ENCODE measurements at places on chromosomes 7 and 10.

DNA sequence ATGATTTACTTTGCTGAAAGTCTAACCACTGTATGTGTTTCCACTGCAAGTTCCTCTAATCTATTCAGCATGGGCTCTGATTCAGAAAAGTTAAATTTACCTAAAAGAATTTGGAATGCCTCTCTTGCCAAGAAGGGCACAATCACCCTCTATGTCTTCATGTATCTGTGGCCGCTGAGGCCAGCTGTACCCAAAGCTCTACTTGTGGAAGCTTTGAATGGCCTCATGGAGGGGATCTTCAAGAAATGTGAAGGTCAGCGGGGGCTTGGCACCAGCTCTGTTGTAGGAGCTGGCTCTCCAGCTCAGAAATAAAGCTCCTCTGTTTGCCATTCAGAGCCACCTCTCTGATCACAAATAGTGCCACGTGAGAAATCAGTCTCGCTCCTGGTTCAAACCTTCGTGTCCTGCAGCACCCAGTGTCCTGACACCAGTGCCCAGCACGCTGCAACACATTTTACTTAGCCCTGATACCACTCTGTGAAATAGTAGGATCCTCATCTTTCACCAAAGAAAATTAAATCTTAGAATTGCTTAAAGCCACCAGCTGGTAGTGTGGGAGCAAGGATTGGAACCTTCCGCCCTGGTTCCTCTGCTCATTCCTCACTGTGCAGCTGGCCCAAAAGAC is 61.1 kb downstream of the PKD1L1 start:
- no peak for DNase-seq

DNA sequence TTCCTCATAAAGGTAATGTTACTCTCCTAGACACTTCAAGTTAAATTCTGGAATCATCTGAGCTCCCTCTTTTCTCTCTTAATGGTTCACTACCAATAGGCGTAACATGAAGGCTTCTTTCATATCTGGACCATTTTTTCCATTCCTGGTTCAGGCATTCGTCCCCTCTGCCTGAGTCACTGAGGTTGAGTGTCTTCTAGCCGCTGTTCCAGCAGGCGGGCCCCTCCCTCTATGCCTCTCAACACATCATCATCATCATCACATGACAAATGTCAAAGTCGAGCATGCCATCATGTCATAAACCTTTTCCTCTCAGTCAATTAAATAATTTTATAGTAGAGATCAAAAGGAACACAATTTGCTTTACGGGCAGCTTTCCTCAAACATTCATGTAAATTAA is 168.9 kb upstream of the ASAH2 start:
- no peak for DNase-seq

DNA sequence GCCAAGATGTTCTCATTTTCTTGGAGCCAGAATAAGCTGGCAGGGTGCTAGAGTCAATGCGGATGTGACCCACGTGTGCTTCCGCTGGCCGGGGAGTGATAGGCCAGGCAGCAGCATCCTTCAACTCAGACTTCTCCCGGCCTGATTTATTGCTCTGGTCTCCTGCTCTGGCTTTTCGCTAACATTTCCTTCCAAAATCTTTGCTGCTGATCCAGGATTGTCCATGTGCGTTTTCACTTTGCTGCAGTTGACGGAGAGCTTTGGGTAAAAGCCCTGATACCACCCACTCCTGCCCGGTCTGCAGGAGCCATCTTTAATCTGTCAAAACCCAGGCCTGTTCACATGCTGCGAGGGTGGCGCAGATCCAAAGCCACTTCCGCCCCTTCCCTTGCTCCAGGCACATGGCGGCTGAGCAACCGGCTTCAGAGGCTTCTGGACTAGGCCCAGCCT is 106.8 kb downstream of the CYP26A1 start:
- no peak for DNase-seq

DNA sequence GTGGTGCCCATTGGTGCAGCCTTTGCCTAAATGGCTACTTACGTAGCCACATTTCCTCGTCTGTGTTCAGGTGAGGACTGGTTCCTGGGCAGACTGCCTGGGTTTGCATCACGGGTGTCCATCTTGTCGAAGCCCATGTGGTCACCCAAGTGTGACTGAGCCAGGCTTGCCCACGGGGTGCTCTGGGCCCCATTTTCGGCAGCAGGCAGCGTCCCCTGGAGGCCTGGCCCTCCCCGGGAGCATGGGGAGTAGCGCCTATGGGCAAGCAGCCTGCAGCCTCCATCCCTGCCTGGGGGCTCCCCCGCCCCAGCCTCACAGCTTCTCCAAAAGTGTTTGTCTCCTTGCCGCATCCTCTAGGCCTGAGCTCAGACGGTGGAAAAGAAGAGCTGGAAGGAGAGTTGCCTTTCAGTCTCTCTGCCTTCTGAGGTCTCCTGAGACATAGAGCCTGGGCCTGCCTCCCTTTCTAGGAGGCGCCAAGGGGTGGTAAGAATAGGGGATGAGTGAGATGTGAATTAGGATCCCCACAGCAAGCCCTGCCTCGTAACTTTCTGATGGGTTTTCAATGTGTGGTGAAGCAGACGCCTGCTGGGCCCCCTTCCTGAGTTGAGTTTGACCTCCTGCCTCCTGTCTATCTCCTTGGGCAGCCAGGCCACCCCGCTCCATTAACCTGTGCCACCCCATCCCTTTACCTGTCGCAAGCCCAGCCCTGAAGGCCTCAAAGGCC is 42.7 kb downstream of the HTRA1 start:
- DNase-seq: no peak

GRCh38 chr7:73885975-73886798 is 25.2 kb downstream of the TMEM270 start:
- DNase-seq: no peak

GRCh38 chr7:148095066-148095465 is 495.5 kb upstream of the C7orf33 start:
- DNase-seq: no peak

DNA sequence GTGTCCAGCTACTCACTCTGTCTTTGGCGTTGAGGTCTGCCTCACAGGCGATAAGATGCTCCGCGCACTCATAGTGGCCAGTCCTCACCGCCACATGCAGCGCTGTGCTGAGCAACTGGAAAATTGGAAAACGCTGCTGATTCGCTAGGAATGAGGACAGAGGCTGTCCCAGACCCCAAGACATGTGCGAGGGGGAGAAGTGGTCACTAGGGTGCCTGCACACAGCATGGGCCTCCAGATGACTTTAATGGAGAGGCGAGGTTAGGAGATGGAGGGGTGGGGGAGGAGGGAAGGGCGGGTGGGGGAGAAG is 5.2 kb downstream of the ANKRD1 start:
- DNase-seq: no peak

DNA sequence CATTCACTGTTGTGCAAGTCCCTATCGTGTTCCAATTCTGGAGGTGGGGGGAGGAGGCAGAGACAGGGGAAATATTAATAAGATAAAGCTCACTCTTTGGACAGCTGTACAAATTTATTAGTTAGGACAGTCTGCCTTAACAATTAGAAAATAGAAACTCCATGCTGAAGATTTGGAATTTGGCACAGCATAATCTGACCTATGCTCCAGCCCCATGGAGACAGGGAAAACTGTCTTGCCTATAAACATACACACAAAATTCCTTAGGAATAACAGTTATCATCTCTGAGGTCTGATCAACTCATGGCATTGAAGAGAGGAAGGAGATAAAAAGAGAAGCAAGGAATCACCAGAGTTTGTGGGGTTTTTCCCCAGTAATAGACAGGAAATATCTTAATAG is 335.4 kb upstream of the MEOX2 start:
- no peak for DNase-seq

- no peak for DNase-seq
Measured at GRCh38 chr10:5628451-5629302, 37.7 kb downstream of the ASB13 start.

DNA sequence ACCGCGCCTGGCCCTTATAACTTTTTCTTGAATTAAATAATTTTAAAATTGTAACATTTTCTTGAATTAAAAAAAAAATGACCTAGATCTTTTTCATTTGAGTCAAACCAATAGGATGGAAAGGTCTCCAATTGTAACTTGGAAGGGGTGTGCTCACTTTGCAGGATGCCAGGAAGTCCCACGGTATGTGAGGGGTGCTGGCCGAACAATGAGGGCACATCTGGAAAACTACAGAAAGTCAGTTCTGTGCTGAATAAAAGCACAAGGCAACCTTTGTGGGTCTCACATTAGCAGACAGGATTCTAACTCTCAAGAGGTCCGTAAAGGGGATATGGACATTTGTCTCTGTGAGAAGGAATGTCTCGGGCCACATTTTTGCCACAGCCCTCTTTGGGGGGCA is 52.8 kb upstream of the PDLIM1 start:
- no peak for DNase-seq

DNA sequence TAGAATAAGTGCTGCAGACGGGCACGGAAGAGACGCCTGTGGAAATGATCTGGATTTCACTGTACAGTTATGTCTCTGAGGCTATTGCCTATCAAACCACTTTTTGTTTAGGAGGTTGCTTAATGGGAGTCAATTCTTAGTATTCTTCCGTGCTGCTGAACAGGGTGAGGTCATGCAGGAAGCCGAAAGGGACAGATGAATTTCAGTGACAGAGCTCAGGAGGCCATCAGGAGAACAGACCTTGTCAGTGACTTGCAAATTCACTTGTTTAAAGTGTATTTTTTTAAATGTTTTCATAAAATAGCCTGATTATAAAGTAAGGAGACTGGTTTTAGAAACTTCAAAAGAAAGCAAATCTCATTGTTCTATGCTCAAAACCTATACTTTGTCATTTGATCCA is 58.9 kb downstream of the XRCC2 start:
- no peak for DNase-seq

DNA sequence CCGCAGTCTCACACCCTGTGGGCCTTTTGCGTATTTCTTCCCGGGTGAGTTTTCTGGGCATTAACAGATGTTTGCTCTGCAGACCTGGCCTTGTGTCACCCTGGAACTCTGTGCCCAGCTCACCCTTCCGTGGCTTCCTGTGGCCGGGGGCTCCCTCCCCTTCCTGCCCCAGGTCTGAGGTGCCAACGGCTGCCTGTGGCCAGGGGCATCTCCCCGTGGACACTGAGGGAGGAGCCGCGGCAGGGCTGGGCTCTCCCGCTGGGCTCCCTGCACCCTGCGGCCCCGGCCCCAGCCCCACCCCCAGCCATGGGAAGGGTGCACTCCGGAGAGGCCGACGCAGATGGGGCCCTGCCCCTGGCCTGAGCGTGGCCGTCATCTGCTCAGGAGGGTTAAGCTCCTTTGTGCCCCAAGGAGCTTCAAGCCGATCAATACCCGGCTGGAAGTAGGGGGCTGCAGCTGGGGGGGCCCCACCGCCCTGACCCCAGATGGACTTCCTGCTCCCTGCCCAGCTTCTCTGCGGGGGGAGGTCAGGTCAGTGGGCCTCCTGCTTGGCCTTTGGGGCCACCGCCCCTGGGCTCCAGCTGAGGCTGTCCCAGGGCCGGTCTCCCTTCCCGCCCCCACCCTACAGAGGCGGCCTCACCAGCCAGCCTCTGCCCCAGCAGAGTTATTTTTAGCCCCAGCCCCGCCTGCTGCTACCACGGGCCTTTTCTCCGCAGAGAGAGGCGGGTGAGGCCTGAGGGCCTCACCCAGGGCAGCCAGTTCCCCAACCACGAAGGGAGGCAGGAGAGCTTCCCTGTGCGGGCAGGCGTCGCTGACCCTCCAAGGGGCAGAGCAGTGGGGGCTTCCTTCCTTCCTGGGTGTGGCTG is 24.2 kb downstream of the PWWP2B start:
- peak; percentile 35 for DNase-seq

GRCh38 chr10:1116696-1117280 is 60.6 kb downstream of the WDR37 start:
- no peak for DNase-seq

DNA sequence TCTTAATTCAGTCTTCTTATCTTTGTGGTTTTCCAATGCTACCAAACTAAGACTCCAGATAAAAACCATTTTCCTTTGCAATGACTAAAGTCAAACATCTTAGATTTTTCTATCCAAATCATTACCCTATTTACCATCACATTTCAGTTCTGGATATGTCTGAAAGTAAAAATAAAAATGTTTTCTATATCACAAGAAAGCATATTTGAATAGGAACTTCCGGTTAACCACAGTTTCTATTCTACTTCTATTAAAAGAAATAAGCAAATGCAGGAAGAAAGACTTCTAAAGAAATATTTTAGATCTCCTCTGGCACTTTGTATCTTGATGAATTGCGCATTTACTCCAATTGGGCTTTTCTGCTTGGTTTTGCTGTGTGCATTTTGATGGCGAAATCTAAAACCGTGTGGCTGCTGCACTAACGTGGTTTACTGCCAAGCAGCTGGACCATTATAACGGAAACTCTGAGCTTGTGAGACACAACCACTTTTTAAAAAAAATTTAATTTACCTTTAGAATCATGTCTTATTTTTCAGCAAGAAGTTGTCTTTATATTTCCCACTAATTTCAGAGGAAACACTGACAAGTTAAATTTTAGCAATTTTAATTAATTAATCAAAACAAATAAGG is 146.1 kb downstream of the VPS50 start:
- DNase-seq: no peak
